ENCODE measurements at places on chromosomes 2 and 18.

- DNase-seq: peak; percentile 53
These were observed 4.2 kb downstream of the ERFE start for GRCh38 chr2:238162846-238163441.

DNA sequence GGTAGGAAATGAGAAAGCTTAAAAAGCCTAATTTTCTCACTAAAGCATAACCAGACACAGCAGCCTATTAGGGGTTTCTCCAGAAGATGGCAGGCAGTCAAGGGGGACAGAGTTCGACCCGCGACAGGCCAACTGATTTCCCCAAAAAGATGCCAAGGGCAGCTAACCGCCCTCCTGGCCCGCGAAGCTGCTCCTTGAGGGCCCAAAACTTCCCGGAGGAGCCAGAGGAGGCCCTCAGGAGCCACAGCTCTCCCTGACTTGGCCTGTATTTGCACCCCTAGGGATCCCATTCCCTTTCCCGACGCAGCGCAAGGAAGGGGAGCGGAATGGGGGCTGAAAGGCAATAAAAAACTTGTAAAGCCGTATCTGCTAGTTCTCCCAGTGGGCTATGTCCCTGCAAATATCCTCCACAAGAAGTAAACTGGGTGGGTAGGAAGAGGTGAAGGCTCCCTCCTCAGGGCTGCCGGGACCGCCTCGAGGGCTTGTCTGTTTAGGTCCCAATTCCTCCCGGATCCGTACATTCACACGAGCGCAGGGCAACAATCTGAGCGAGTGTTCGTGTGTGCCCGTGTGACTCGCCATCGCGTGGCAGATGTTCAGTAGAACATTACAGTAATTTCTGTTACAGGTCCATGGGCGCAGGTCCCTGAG lies 756 bp upstream of the NAGK start:
- no peak for DNase-seq

DNA sequence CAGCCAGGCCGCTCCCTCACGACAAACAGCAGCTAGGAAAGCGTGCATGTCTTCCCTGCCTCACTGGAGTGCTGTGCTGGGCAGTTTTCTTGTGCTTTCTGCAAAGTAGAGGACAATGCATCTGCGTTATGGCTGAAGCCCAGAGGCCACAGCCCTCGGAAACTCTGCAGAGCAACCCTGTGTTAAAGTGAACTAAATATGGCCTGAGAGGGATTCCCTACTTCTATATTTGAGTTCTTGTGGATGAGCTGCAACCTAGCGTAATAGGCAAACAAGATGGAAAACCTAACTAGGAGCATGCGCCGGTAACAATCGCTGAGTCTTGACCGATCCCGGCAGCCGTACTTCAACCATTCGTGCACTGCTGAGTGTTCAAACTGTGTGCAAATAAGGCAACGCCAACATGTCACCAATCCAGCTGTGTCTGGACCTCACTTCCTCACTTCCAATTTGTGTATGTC lies 471.9 kb upstream of the HS6ST1 start:
- DNase-seq: peak; percentile 27

DNA sequence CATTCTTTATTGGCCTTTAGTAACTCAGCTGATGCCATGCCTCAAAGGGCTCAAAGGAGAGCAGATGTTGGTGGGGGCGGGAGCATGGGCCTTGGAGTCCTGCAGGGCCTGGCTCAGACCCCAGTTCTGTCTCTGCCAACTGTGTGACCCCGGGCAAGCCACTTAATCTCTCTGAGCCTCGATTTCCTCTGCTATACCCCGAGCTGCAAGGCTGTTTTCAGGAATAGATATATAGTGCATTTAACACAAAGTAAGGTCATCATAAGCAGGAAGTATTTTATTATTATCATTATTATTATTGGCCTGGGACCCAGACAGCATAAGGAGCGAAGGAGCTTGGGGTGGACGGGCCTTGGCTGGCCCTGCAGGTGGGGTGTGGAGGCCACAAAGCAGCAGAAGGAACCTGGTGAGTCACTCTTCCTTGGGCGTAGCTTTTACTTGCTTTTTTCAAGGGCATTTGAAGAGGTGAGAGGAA lies 162.7 kb downstream of the INHBB start:
- no peak for DNase-seq

- no peak for DNase-seq
These were observed 60.5 kb downstream of the INSIG2 start for GRCh38 chr2:118148809-118149208.

DNA sequence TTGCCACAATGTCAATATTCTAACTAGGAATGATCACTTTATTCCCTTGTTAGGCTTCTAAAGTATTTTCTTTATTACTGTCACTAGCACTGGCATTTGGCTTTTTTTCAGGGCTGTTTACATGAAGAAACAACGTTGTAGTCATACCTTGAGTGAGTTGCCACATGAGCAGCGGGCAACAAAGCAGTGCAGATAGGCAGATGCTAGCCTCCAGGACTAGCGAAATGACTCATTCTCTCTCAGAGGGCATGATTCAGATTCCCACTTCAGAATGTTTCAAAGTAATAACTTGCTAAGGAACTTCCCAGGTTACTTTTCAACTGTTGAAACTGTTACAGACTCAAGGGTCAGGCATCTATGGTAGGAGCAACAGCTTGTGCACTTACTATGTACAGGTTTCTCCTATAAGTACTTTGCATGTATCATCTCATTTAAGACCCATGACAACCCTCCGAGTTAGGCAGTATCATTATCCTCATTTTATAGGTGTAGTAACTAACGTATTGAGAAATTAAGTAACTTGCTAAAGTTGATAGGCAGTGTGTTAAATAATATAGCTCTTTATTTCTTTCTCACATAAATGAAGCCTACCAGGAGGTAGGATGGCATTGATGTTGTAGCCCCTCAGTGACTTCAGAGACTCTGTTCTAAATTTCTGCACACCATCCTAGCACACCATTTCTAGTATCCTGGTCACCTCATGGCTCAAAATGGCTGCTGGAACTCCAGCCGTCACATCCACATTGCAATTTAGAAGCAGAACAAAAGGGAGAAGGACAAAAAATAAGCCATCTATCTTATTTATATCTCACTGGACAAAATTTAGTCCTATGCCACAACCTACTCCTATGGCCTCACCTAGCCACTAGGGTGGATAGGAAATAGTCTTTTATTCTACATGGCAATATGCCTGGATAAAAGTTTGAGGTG lies 83.3 kb downstream of the ICOS start:
- no peak for DNase-seq

DNA sequence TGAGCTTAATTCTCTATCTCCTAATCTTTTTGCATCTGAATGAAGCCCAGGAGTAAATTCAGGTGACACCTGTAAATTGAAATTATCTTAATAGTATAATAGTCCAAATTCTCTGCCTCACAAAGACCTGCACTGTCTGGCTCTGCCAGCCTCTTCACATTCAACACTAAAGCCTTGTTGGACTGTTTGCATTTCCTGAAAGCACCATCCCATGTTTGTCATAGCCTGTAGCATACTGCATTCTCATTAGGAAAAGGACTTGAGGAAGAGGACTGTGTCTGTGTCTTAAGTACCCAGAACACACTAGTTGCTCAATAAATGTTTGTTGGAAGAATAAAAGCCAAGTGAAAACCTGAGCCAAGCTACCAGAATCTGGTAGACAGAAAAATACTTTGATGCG lies 42.9 kb upstream of the GRHL1 start:
- no peak for DNase-seq

DNA sequence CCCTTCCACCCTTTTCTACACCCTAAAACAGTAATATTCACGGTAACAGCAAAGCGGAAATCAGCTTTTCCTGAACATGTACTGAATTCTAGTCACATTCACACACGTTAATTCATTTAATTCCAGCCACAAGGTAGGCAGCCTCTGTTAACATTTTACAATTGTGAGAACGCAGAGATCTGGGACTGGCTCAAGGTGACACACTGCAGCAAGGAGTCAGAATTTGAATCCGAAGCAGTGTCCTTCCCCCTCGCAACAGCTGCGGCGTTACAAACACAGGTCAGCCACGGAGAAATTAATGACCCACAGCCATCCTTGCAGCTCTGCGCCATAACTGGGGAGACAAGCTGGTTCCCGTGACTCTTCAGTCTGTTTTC lies 818 bp upstream of the SLC20A1 start:
- no peak for DNase-seq

GRCh38 chr2:152432206-152432653 lies 97.3 kb downstream of the FMNL2 start:
- no peak for DNase-seq

DNA sequence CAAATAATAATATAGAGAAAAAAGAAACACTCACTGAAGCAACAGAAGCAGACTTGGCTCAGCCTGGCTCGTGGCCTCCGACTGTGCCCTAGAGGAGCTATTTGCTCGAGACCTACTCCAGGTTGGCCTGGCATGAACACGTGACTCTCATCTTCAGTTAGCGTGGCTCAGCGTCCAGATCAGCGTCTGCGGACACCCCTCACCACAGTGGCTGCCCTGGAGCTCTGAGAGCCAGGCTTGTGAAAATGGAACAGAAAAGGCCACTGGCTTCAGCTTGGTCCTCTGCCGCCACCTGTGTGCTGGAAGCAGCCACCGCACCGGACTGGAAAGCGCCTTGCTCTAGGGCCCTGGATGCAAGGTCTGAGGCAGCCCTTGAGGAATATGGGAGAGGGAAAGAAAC lies 1184.0 kb upstream of the GYPC start:
- no peak for DNase-seq

- no peak for DNase-seq
These were observed 76.1 kb downstream of the SCG2 start for GRCh38 chr2:223526106-223526505.

DNA sequence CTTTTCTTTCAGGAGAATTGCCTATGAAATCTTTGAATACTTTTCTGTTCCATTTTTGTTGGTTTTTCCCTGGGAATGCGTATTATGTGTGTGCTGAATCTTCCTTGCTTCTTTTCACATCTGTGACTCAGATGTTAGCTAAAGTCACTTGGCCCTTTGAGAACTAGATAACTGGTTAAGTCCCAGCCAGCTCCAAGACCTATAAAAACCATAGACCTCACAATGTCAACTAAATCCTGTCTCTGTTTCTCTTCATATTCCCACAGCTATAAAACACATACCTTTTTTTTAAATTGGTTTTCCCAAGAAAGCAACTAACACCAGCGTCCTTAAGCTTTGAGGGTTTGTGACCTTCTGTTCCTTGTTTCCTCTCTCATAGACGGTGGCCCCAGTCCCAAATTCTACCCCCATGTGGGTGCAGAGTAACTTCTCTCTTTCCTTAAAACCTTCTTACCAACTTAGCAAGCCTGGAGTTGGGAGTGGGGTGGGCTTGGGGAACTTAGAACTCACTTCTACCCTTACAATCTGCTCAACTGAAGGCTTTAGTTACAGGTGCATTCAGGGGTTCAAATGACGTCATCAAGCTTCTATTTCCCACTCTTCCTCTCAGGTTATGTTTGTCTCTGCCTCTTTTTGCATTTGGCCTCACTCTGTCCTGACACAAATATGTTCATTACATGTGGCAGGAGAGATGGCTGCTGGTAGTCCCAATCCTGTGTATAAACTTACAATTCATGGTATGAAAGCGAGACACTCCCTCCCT lies 58.1 kb upstream of the TGIF1 start:
- no peak for DNase-seq

- no peak for DNase-seq
These were observed 60.7 kb downstream of the SPATS2L start for GRCh38 chr2:200367155-200367554.

DNA sequence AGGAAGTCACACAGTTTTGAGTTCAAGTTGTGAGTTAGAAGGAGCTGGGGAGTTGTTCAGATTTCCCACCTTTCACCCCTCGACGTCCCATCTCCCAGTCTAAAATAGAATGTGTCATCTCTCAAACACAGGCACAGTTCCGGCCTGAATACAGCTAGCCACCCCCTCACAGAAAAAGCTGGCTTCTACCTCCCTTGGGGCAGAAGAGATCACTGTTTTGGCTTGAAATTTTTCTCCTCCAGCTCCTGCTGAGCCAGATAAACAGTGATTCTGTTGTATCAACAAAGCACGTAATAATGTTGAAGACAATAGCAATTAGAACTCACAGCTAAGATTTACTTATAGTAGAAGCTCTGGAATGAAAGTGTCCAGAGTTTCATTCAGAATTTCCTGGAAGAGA lies 74.7 kb downstream of the KIAA2012 start:
- DNase-seq: no peak

DNA sequence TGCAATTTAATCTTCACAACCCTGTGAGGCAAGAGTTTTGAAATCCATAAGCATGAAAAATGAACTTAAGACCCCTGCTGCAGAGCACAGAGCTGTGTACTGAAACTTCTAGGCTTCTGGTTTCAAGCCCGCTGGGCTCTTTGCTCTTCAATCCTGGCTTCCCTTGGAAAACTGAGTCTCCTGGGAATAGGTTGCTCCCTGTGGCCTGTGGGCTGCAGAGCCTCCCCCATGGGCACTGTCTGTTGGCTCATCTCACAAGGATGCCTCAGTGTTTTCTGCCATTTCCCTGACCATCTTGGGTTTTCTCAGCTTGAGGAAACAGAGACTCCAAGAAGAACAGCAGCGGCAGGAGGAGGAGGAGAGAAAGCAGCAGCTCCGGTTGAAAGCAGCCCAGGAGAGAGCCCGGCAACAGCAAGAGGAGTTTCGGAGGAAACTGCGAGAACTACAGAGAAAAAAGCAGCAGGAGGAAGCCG lies 44.5 kb downstream of the SUMO1 start:
- no peak for DNase-seq

DNA sequence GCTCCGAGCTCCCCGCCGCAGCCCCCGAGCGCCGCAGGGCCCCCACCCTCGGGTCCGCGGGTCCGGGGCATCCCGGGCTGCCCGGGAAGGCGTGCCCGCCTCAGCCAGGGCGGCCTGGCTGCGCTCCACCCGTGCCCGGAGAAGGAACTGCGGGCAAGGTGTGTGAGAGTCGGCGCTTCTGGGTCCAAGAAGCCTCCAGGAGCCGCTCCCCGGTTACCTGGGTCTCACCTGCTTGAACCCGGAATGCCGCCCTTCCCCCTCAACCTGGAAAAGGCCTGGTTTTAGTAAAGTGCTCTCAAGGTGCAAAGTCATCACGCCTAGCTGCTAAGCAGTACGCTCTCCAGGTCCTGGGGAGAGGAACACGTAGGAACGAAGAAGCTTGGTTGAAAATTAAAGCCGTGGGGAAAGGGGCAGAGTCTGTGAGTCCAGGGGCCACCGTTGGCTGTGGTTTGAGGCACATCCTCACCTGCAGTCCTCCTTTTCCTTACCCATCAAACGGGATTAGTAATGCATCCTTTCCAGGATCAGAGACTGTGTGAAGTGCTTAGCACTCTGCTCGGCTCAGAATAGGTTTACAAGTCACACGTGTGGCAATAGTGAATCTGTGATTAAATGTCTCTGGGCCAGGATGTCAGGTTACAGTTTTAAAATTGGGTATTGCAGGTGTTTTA lies 1.2 kb downstream of the ASAP2 start:
- DNase-seq: peak; percentile 88

- DNase-seq: peak; percentile 81
These were observed 11.0 kb upstream of the ZNF24 start for GRCh38 chr18:35355140-35355618.

Data from thyroid gland (tissue), 4 donors.